NCI-H1048 (cell line): ENCODE measurements at places on chromosomes 2 and 18.

GRCh38 chr2:47155091-47155876 lies at the start of gene STPG4:
STPG4 (minus strand) TSS chr2:47155308; CDS start chr2:47155251, 57 bp downstream.
- no peak for DNase-seq

- no peak for DNase-seq
Measured at GRCh38 chr2:128304330-128304714, 14.3 kb downstream of the HS6ST1 start.

- no peak for DNase-seq
Measured at GRCh38 chr2:198036029-198036879, 231.9 kb downstream of the PLCL1 start.

DNA sequence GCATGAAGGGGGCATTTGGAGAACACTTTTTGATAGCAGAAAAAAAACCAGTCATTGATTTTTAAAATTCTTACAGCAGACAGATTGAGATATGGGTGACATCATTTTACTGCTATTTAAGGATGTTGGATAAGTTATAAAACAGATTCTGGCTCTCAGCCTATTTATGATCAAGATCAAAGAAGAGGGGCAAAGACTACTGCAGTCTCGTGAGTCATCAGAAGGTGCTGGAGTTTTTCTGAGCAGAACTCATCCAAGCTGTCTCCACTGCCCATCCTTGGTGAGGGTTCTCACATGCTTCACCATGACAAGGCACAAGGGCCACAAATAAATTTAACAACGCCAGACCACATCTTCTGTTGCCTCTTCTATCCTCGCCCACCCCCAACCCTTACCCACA lies 58.8 kb downstream of the ST6GAL2 start:
- no peak for DNase-seq

GRCh38 chr2:84424152-84424551 lies 34.9 kb downstream of the SUCLG1 start:
- DNase-seq: no peak

DNA sequence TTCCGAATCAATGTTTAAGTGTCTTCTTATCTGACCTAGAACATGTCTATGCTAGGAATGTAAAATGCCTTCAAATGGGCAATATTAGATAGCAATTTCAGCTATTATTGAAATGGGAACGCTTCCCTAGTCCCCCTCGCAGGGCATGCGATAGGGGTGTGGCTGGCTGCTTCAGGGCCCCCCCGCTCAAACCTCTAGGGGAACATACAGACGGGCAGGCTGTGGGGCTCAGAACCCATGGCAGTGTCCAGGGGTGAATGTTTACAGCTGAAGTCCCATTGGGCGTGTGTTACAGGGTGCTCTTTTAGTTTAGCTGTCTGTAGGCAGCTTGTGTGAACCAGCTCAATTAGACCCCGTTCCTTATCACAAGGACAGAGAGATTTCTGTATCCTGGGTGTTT lies 315.9 kb downstream of the DSEL start:
- DNase-seq: no peak

GRCh38 chr18:24378598-24378997 lies 19.0 kb downstream of the OSBPL1A start:
- no peak for DNase-seq

- no peak for DNase-seq
Measured at GRCh38 chr2:108128249-108128648, 111.5 kb upstream of the SULT1C3 start.

GRCh38 chr18:23730857-23731256 lies 41.6 kb downstream of the LAMA3 start:
- DNase-seq: no peak

- DNase-seq: no peak
Measured at GRCh38 chr18:44128365-44128764, 552.3 kb upstream of the SETBP1 start.

GRCh38 chr2:112824694-112825085 lies 11.9 kb downstream of the IL1B start:
- DNase-seq: no peak

DNA sequence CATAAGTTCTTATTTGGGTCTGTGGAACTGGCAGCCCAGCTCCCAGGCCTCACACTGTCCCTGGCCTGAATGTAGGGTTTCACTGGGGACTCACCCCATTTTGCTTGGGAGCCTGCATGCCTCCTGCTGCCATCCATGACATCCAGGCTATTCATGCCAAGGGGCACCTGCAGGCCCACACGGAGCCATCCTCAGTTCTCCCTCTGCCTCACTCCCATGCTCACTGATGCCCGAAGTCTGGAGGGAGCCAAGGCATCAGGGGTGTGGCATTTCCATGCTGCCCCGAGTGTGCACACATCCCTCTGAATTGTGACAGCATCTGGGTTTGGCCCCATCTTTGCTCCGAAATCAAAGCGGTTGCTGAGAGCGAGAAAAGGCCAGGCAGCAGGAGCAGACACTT lies 67.4 kb upstream of the ZNF804A start:
- no peak for DNase-seq

GRCh38 chr2:169265591-169265990 lies 96.7 kb downstream of the LRP2 start:
- DNase-seq: no peak

- DNase-seq: no peak
Measured at GRCh38 chr2:212646698-212647366, 108.2 kb upstream of the ERBB4 start.

DNA sequence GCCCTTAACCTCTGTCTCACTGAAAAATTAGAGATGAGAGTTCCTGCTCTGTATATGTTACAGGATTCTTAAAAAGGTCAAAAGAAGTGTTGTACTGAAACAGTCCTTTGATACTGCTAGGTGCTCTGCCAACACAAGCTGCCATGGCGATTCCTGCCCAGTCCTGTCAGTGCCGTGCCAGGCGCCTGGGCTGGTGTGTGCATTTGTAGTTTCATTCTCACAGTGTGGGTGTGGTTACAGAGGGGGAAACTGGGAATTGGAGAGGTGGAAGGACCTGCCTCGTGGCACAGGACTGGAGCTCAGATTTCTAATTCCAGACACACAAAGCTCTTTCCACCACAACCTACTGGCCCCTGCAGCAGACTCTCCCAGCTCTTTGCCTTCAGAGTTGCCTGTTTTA lies 122.3 kb upstream of the RAB6C start:
- no peak for DNase-seq

GRCh38 chr18:64331419-64331818 lies 182.5 kb upstream of the LINC00305 start:
- no peak for DNase-seq

GRCh38 chr18:77206676-77207374 lies 42.8 kb upstream of the GALR1 start:
- no peak for DNase-seq

DNA sequence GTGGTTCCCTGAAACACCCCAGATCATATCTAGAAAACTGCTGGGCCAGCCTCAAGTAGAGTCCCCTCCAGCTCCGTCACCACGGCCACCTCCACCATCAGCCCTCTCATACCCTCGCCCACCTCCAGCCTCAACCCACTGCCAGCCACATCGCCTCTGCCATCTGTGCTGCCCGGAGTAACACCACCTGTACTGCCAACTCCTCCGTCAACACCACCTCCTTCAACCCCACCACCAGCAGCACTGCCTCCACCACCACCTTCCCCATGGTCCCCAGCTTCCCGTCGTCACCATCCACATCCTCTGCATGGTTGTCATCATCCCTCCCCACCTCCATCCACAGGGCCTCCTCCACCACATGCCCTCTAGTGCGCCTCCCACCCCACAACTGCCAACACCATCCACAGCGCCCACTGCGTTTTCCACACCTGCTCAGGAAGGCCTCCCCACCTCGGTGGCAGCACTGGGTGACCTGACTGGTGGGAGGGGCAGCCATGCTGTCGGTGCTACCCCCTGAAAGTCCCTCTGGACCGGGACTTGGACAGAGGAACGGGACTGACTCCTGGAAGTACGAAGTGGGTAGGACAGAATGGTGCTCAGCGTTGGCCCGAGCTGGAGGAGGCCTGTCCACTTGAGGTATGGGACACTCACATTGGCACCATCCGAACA lies 1.6 kb downstream of the SNED1 start:
- no peak for DNase-seq

DNA sequence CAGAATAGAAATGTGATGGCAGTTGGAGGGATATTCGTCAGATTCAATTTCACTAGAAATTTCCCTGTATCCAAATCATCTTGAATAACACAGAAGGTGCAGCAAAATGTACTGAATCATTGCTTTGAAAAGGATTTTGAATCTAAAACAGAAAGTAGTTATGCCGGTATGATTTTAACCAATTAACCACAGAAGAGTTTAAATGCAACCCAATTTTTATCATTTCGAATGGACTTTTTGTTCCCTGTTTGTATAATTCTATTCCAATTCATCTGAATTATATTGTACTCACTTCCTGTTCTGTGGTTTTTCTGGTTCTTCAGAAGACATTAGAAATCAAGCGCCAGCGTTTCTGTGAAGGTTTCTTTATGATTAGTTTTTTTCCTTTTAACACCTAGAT lies 190.4 kb downstream of the MYO3B start:
- no peak for DNase-seq

GRCh38 chr2:177000061-177000714 lies 212.4 kb upstream of the HNRNPA3 start:
- DNase-seq: no peak

GRCh38 chr2:170742896-170743529 lies 27.2 kb upstream of the ERICH2 start:
- no peak for DNase-seq

DNA sequence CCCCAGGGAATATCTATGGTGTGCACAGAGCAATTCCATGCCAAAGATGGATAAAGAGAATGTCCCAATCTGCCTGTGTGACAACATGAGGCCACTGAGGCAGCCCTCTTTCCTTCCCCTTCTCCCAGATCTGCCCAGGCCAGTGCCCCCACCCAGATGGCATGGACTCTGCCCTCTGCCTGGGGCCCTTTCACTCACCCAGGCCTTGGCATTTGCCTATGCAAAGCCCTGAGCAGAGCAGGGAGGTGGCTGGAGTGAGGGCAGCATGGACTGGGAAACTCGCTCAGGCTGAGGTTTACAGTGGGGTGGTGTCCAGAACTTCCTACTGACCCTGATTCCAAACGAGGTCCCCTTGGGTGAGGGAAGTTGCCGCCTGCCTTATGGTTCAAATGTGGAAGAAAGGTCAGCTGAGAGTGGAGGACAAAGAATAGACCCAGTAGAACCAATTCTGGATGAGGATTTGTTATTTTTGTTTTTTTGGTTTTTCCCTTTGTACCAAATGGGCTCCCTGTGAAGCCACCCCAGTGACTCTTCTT lies 8.9 kb downstream of the SH2D6 start:
- no peak for DNase-seq

DNA sequence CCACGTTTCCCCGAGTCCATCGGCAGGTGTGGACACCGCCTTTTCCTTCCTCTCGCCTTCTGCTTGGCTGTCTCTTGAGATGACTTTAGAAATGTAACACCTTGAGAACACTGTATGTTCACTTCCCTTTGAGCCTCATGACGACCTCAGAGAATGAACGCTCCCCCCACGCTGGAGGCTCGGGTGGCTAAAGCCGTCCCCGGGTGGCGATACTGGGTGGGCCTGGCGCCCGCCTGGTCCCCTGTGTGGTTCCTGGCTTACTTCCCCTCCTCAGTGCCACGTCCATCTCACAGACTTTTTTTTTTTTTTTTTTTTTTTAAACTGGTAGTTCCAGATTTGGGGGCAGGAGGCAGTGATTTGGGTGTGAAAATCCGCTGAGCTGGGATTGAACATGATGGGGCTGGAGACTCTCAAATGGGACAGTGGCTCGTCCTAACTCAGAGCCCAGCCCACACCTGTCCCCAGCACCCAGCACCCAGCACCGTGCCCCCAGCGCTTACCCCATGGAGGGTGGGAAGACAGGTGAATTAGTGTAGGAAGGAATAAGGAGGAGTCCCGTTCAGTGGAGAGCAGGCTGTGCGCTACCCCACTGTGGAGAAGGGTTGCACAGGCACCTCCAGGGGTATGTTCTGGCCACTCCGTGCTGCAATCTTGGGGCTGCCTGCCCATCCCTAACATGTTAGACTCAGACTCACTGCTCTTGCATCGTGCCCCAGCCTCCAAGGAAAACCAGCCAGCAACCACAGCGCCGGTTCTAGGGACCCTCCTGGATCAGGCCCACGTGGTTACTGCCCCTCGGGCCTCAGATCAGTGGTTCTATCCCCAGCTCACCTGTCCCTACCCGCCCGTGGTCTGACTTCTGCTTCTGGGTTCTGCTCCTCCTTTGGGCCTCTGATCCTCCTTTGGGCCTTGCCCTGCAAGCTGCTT lies 174.0 kb downstream of the ASB1 start:
- DNase-seq: no peak

- DNase-seq: no peak
Measured at GRCh38 chr2:144078802-144079724, 440.9 kb downstream of the ZEB2 start.

- no peak for DNase-seq
Measured at GRCh38 chr18:65435534-65435933, 315.3 kb upstream of the CDH7 start.

GRCh38 chr2:159497256-159497655 lies 119.1 kb downstream of the BAZ2B start:
- no peak for DNase-seq

- no peak for DNase-seq
Measured at GRCh38 chr2:4715065-4715464, 977.1 kb upstream of the SOX11 start.

- DNase-seq: no peak
Measured at GRCh38 chr2:85437488-85438200, 19.1 kb downstream of the SH2D6 start.

- no peak for DNase-seq
Measured at GRCh38 chr2:194486326-194486725, 1170.7 kb upstream of the SLC39A10 start.

DNA sequence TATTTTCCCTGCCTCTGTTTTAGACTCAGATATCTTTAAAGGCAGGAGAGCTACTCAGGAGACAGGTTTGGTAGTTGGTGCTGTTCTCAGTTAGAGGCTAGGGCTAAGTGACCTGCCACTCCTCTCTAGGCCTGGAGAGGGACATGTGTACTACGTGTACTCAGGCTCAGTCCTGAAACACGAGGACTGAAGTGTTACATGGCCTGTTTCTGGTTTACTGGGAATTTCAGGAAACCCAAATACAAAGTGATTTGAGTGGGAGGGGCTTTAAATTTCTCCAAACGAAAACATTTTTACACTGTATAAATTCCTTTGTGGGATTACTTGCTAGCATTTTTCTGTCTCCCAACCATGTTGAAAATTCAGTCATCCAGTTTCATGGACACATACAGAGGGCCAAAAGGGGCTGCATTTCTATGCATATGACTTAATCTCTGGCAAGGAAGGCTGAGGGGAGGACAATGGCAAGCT lies 343.3 kb downstream of the CYP26B1 start:
- DNase-seq: no peak

GRCh38 chr2:190468814-190469569 lies 60.8 kb downstream of the MFSD6 start:
- DNase-seq: peak; percentile 66

- no peak for DNase-seq
Measured at GRCh38 chr2:133158442-133158841, 409.8 kb downstream of the NCKAP5 start.

- no peak for DNase-seq
Measured at GRCh38 chr2:105744909-105745853, at the start of gene NCK2. NCK2 (plus strand) TSS chr2:105744912; CDS start chr2:105855064, 110,152 bp downstream.
